HuH-7 (cell line): ENCODE measurements at places on chromosomes 3 and 15.
A peak's percentile ranks its signal among the peaks of the same experiment; 100 is the strongest.

- DNase-seq: no peak
Measured at GRCh38 chr3:8651418-8652323, 7.1 kb upstream of the SSUH2 start.

DNA sequence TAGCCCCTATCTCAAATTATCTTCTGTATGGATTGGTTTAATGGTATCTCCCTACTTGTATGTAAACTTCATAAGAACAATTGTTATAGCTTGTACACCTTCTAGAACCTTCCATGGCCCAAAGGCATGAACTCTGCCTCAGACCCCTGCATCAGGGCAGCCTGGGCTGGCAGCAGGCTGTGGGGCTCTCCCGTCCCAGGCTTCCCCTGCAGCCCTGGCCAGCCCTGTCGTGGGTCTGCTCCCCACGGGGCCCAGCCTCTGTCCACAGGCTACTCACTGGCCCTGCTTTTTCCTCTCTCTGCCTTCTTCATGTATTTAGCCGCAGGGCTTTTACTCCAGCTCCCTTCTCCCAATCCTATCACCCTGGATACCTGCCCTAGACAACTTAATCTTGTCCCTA lies 4.4 kb downstream of the SCN5A start:
- DNase-seq: no peak

DNA sequence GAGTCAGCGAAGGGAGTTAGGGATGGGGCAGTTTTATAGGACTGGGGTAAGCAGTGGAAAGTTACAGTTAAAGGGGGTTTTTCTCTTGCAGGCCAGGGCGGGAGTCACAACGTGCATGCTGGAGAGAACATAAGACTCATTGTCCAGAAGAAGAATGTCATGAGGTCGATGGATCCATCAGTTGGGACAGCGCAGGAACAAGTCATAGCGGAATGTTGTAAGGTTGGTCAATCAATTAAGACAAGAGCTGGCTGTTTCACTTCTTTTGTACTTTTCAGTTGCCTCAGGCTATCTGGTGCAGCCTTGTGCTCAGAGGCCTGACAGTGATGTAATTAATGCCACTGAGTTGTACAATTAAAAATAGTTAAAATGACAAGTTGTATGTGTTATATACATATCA lies 165.6 kb downstream of the OCA2 start:
- no peak for DNase-seq

GRCh38 chr15:48560321-48561051 lies 85.0 kb downstream of the FBN1 start:
- DNase-seq: no peak

- DNase-seq: peak; percentile 14
Measured at GRCh38 chr3:139353920-139354556, 10.2 kb downstream of the MRPS22 start.

- no peak for DNase-seq
Measured at GRCh38 chr15:80558631-80559319, 136.3 kb upstream of the ABHD17C start.

GRCh38 chr15:95825208-95825607 lies 505.3 kb upstream of the NR2F2 start:
- DNase-seq: no peak

DNA sequence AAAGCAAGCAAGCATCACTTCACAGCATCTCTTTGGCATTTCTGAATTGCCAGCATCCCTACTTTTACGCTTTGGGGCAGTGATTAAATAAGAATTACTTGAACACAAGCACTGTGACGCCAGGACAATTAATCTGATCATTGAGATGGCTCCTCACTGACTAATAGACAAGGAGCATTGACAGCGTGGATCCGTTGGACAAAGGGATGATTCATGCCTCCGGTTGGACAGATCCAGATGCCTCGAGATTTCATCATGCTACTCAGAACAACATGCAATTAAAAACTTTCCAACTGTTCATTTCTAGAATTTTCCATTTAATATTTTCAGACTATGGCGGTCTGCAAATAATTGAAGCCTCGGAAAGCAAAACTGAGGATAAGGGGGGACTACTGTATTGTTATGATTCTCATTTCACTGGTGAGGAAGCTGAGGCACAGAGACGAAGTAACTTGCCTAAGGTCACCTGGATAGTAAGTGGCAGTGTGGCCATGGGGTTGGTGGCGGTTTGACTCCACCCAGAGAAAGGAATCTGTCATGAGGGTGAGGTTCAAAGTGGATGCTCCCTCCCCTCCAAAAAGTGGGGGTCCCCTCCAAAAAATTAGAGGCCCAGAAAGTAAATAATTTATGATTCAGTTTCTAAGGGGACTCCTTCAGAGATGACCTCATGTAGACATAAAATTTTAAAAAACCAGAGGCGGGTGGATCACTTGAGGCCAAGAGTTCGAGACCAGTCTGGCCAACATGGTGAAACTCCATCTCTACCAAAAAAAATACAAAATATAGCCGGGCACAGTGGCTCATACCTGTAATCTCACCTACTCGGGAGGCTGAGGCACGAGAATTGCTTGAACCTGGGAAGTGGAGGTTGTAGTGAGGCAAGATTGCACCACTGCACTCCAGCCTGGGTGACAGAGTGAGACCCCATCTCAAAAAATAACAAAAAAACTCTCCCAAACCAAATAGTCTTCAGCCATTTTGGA lies 12.3 kb upstream of the PGPEP1L start:
- DNase-seq: no peak

- DNase-seq: no peak
Measured at GRCh38 chr3:169604568-169604967, 58.9 kb downstream of the MECOM start.

DNA sequence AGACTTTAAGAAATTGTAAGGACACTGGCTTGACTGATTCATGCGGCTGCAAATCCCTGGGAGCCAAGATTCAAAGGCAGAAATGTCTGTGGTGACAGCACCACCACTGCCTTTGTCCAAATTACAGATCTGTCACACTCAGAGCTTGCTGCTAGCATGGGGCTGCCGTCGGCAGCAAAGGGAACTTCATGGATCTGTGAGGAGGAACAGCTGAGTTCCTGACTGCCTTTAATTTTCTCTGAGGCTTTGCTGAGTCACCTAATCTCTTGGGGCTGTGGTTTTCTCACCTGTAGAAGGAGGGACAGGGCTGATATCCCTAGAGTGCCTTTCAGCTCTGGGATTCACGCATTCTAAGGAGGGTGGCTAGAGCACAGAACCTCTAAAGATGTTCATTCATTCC lies 4.1 kb upstream of the PAK6 start:
- DNase-seq: no peak

- no peak for DNase-seq
Measured at GRCh38 chr3:105347625-105348302, 18.9 kb upstream of the ALCAM start.

- no peak for DNase-seq
Measured at GRCh38 chr15:51227940-51228732, 110.3 kb downstream of the CYP19A1 start.

DNA sequence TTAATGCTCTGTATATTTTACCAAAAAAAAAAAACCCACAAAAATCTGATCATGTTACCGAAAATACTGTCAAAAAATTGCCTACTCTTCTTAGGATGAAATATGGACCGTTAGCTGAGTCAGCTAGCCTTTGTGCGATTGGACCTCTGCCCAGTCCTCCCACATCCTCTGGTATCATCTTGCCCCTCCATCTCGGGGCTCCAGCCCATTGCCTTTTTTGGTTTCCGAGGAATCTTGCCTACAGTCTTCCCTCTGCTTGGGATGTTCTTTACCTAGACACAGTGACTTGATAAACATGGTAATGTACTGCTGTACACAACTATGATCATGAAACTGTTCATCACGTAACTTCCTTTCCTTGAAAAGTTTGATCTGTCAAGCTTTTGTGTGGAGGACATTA lies 371.4 kb downstream of the SV2B start:
- no peak for DNase-seq

GRCh38 chr3:181690769-181691168 lies 21.0 kb upstream of the SOX2 start:
- DNase-seq: no peak

GRCh38 chr15:35150361-35150760 lies 65.3 kb upstream of the NANOGP8 start:
- DNase-seq: no peak

GRCh38 chr3:139574026-139574947 lies 34.7 kb upstream of the RBP1 start:
- no peak for DNase-seq

GRCh38 chr3:170703121-170703588 lies 117.3 kb upstream of the SLC7A14 start:
- DNase-seq: no peak

GRCh38 chr15:72958634-72959033 lies 93.6 kb upstream of the NEO1 start:
- no peak for DNase-seq

GRCh38 chr3:138460536-138461205 lies 26.3 kb downstream of the ESYT3 start:
- no peak for DNase-seq

- DNase-seq: no peak
Measured at GRCh38 chr3:49248840-49249227, 28.2 kb downstream of the C3orf62 start.

DNA sequence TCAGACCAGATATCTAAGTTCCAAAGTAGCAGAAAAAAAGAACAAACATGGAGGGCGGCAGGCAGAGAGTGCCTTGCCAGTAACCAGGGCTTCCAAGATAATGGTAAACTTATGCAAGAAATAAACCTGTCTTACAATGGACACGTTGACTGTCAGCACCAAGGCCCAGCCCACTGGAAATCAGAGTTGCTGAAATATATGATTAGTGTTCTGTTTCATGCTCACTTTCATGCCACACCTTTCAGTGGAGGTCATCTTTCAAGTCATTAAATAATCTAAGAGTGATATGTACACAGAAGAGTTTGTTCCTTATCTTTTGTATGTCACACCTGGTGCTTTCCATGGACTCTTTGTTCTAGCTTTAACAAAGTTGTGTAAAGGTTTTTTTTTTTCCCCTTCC lies 358.1 kb downstream of the MECOM start:
- peak; percentile 69 for DNase-seq

- DNase-seq: no peak
Measured at GRCh38 chr3:196699749-196700148, 12.3 kb downstream of the CEP19 start.

DNA sequence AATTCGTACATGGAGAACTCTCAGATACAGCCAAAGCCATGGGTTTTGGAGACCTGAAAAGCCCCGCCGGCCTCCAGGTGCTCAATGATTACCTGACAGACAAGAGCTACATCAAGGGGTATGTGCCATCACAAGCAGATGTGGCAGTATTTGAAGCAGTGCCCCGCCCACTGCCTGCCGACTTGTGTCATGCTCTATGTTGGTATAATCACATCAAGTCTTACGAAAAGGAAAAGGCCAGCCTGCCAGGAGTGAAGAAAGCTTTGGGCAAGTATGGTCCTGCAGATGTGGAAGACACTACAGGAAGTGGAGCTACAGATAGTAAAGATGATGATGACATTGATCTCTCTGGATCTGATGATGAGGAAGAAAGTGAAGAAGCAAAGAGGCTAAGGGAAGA lies 23.5 kb downstream of the MYO5A start:
- no peak for DNase-seq

GRCh38 chr3:49388289-49388820 lies 23.4 kb downstream of the RHOA start:
- DNase-seq: no peak

GRCh38 chr3:145623349-145623748 lies 537.6 kb downstream of the PLOD2 start:
- no peak for DNase-seq

DNA sequence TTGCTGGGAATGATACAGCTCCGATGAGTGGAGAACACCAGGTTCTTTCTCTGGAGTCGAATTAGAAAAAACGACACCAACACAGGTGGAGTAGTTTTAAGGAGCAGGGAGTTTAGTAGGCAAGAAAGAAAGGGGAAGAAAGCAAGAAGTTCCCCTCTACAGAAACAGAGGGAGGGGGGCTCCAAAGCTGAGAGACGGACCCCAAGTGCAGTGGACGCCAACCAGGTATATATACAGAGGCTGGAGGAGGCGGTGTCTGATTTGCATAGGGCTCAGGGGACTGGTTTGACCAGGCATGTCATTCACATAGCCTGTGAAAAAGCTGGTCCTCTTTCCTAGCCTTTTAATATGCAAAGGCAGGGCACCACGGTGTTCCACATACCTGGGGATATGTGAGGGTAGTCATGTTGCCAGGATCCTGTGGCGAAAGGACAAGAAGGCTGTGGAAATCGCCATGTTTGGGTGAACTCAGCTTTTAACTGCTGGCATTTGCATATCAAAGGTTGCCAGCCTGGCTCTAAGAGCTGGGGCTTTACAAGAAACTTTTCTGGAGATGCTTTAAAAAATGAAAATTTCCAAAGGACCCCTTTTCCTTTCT lies 887.4 kb upstream of the EPHA6 start:
- DNase-seq: no peak

- DNase-seq: no peak
Measured at GRCh38 chr3:62771331-62772072, 103.7 kb downstream of the CADPS start.

- no peak for DNase-seq
Measured at GRCh38 chr15:91061997-91062396, 38.1 kb upstream of the SV2B start.

DNA sequence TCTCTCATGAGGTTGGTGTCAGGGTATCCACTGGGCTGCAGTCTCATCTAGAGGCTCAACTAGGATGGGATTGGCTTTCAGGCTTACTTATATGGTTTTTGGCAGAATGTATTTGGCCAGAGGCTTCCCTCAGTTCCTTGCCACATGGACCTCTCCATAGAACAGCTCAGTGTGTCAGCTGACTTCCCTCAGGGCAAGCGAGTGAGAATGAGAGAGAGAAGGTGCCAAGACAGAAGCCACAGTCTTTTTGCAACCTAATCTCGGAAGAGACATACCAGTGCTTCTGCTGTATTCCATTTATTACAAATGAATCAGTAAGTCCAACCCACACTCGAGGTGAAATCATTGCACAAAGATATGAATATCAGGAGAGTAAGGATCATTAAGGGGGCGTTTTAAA lies 129.2 kb downstream of the CCNL1 start:
- no peak for DNase-seq

- DNase-seq: no peak
Measured at GRCh38 chr3:124774327-124774718, 44.1 kb downstream of the UMPS start.

- DNase-seq: no peak
Measured at GRCh38 chr15:81819924-81820635, 225.7 kb downstream of the MEX3B start.

GRCh38 chr3:152688313-152688712 lies 146.6 kb upstream of the P2RY1 start:
- DNase-seq: no peak

GRCh38 chr15:49082960-49083359 lies 36.7 kb upstream of the SECISBP2L start:
- no peak for DNase-seq

GRCh38 chr15:101351736-101352135 lies 56.7 kb upstream of the SNRPA1 start:
- no peak for DNase-seq

GRCh38 chr3:120506076-120506827 lies 55.5 kb upstream of the FSTL1 start:
- DNase-seq: no peak
